ENCODE measurements at places on chromosomes 16 and 17. TPM values are rescaled to one million over a fixed set of nuclear protein-coding genes. Genes with fewer than 3 reads are reported as not detected.

DNA sequence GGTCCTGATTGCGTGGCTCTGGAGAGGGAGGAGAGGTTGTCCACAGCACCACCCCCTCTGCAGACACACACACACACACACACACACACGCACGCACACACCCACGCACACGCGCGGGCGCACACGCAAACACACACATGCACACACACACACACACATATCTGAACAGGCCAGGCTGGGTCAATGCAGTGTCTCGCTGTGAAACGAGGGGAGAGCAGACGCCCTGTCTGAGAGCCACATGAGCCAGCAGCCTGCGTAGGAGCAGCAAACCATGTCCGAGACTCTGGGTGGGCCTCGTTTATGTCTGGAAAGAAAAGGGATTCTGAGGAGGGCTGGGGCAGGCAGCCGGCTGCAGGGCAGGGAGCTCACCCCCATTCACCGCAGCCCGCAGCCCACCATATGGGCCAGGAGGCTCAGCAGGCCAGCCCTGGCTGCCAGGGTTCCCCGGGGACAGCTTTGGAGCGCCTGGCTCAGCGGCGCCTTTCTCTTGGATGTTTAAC lies 93.3 kb upstream of the TNRC6C start:
- DNase-seq = no peak

DNA sequence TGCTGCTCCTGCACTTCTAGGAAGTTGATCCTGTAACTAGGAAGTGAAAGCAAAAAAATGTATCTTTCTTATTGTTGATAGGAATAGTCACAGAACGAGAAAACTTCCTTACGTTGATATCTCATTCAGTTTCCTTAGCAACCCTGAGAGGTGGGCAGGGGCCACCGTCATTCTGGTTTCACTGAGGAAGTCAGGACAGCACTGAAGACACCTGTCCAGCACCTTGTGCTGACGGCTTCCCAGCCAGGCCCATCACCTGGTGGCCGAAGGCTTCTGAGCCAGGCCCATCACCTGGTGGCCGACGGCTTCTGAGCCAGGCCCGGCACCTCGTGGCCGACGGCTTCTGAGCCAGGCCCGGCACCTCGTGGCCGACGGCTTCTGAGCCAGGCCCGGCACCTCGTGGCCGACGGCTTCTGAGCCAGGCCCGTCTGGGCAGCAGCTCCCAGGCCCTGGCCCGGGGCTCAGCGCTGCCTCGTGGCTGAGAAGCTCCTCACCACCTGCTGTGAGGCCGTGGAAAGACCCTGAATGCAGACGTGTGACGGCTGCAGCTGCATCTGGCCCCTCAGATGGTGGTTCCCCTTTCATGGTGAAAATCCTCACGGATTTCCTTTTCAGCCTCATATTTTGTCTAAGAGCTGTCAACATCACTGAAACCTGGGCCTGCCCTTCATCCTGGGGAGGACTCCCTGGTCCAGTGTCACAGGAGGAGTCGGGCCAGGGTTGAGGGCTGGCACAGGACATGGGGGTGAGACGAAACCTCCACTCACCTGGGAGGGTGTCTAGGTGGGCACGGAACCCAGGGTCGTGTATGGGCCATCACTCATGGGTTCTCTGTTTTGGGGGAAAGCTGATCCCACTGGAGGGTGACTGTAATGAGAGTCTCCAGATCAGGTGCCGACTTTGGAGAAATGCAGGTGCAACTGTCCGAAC lies 33.0 kb upstream of the ZNF750 start:
- no peak for DNase-seq

DNA sequence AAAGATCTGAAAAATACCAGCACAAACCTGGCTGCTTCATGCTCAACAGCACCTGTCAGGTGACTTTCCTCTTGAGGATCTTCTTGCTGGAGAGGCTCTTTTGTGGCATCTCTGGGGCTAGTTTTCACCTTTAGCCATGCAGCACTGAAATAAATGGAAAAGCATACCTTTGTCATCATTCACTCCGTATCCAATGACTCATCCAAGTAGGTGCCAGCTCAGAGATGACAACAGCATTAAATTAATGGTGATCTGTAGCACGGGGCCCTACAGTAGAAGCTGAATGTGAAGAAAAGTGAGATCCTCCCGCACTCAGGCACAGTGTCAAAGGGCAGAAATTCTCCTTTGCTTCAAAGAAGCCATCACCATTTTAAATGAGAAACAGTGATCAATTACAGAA lies 32.2 kb downstream of the KIAA0753 start:
- DNase-seq = no peak

GRCh38 chr17:2909846-2910234 lies 113.6 kb downstream of the RAP1GAP2 start:
- no peak for DNase-seq

Gene JUP
- total RNA-seq = not detected

GRCh38 chr17:61487989-61488595 lies 35.9 kb downstream of the TBX4 start:
- DNase-seq = no peak

DNA sequence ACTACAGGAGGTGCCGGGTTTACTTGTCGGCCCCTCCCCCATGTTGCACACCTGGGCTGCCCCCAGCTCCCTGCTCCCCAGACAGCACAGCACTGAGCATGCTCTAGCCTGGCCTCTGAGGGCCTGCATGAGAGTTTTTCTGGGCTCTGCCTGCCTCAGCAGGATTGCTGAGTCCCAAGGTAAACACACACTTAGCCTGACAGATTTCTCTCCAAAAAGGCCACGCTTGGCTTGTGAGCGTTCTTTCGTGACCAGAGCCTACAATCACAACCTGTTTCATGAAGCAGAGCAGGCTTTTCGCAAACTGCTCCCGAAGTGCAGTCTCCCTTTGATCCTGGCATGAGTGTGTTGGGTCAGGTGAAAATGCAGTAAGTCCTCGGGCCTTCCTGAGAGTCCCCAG lies 9.8 kb upstream of the CD300E start:
- DNase-seq = no peak

GRCh38 chr16:29182501-29182900 lies 197.6 kb downstream of the LAT start:
- DNase-seq = no peak

Gene ZG16
- total RNA-seq = not detected

Gene KRT40
- total RNA-seq = not detected

- no peak for DNase-seq
Observed at GRCh38 chr17:61828694-61829093, 34.6 kb downstream of the BRIP1 start.

GRCh38 chr16:31487071-31487719 lies 4.3 kb downstream of the SLC5A2 start:
- DNase-seq = no peak

Gene NOD2
- 0.80 TPM for total RNA-seq

- no peak for DNase-seq
Observed at GRCh38 chr16:17563323-17564091, 92.7 kb upstream of the XYLT1 start.

GRCh38 chr17:76472258-76472645 lies 4.8 kb downstream of the AANAT start:
- DNase-seq = no peak

DNA sequence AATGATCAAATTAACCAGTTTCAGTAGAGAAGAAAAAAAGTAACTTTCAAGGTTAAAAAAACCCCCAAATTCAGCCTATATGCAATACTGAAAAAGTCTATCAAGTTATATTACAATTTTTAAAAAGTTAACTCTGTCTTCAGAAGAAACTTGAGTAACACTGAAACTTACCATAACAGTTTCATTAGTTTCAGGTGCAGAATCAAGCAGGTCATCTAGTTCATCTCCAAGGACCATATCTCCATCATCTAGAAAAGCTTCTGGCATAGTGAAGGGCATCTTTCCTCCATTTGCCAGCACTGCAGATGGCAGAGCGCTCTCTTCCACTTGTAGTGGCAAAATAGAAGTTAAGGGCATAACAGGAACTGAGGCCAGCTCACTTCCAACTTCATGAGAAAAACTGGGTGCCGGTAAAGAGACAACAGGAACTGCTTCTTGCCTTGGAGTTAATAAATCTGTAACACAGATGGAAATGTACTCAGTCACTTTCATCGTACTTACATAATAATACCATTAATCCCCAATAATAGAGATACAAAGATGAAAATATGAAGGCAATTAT lies 22.9 kb downstream of the ZC3H7A start:
- DNase-seq = no peak

GRCh38 chr16:71846431-71846830 lies 655 bp downstream of the ATXN1L start:
- no peak for DNase-seq

DNA sequence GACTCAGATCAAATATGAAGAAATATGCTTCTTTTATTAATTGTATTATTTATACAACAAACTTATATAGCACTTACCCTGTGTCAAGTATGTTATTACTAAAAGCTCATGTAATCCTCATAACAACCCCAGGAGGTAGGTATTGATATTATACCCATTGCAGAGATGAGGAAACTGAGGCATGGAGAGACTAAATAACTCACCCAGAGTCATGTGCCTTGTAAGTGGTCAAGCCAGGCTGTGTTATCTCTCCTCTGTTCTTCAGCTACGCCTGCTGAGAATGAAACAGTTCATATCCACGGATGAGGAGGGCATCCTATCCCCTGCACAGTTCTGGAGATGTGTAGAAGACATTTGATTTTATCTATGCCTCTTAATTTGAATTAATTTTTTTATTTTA lies 78.1 kb downstream of the RBBP6 start:
- no peak for DNase-seq

DNA sequence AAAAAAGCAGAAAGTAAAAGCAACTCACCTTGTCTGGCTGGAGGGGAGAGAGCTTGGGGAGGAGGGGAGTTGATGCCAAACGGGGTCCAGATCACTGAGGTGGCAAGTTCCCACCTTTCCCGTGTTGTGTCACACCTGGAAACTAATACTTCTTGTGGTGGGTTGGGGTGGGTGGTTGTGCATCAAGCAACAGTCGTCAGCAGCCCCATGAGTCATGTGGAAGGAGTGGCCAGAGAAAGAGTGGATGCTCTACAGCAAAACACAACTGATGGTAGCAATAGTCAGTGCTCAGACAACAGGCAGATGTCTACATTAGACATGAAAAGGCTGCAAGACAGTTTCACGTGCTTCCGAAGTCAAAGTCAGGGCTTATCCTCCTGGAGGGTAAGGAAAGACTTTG lies 35.4 kb downstream of the ARSG start:
- DNase-seq = no peak

Gene BRICD5
- 6.2 TPM for total RNA-seq

Gene HS3ST6
- total RNA-seq = not detected

DNA sequence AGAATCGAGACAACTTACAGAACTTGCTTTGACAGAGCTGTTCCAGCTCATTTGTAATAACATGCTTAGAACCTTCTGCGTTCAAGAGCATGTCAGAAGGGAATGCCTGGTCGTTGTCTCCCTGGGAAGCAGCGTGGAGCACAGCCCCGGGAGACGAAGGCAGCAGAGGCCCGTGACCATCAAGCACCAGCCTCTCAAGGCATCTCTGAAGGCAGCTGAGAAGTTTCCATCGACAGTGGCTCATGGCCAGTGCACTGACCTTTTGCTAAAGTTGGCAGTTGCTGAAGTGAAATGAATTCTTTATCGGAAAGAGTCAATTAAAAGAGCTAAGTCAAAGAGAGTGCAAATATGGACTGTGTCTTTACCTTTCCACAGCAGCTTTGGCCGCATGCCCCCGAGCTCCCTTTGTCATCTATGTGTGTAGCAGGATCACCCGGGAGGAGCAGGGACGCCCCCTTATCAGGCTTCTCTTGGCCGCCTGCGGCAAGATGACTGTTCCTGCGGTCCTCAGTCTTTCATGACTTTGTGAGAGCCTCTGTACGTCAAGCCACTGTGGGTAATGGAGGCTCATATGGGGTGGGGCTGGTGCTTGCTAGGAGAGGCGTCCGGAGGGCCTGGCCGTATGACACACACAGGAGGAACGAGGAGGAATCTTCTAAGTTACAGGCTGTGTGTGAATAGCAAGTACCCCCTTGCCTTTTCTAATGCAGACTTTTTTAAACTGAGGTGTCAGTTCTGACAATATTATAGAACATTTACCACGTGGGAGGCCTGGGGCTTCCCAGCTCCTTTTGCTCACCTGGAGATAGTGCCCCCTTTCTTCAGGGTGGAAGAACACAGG lies 54.2 kb downstream of the LDHD start:
- no peak for DNase-seq

DNA sequence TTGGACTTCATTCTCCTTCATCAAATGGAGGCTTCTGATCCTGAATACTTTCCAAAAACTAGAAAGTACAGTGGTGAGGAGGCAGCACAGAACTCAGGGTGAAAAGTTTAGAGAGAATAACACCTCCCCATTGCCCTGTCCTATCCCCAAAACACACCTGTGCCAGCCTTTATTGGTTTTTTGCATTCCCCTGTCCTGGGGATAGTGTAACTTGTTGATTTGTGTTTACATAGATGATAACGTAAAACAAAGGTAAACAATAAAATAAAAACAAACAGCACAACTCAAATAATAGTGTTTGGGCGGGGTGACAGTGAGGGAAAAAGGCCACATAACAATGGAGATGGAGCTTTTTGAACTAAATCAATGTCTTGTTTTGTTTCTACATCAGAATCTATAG lies 1917.7 kb downstream of the TP53TG3F start:
- no peak for DNase-seq

GRCh38 chr17:11273596-11273995 lies 32.6 kb downstream of the SHISA6 start:
- no peak for DNase-seq

DNA sequence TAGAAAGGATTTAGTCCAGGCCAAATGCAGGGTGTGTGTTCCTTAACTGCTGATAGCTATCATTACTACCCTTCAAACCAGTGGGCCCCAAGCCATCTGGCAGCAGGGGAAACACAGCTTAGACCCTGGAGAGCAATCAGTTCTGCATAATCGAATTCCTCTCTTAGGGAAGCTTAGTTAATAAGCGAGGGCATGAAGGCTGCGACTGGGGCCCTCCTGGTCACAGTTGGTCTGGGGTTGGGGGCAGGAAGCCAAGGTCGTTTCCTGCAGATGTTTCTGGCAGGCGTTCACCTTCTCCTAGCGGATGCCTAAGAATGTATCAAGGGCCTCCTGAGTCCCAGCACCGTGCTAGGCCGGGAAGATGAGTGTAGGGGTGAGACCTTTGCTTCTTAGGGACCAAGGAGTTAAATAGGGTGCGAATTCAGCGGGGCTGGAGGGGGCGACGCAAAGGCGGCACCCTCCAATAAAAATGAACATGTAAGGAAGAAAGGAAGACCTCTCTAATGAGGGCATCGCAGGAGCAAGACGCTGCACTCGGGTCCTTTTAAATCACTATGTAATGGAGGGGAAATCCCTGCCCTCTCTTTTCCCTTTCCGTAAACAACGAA lies 16.5 kb upstream of the EEF2K start:
- DNase-seq = no peak

DNA sequence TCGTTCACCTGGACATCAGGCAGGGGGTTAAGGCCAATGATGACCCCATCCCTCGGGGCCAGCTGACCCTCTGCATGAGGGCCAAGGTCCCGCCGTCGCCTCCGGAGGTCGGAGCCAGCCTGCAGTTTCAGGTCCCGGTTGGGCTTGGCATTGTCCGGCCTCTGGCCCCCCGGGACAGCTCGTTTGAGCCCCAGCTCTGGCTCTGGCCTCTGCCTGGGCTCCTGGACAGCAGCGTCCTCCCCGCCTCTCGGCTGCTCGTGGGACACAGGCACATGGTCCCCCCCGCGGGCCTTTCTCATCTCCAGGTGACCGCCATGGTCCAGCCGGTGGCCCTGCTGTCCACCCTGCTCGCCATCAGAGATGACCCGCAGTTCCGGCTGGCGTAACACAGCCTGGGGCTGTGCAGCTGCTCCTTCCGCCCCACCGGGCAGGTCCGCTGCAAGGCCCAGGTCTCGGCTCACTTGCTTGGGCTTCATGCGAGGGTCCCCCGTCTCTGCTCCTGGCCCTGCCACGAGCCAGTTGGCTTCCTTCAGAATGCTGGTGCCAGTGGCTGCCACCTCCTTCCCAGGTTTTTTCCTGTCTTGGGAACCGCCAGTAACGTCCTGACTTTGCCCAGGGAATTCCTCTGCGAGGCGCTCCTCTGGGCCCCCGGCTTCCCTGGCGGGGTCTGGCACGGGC lies 6.7 kb downstream of the NDUFAF8 start:
- DNase-seq = no peak

Measured in LHCN-M2 (cell line).